ENCODE measurements at places on chromosomes 1 and 21.

DNA sequence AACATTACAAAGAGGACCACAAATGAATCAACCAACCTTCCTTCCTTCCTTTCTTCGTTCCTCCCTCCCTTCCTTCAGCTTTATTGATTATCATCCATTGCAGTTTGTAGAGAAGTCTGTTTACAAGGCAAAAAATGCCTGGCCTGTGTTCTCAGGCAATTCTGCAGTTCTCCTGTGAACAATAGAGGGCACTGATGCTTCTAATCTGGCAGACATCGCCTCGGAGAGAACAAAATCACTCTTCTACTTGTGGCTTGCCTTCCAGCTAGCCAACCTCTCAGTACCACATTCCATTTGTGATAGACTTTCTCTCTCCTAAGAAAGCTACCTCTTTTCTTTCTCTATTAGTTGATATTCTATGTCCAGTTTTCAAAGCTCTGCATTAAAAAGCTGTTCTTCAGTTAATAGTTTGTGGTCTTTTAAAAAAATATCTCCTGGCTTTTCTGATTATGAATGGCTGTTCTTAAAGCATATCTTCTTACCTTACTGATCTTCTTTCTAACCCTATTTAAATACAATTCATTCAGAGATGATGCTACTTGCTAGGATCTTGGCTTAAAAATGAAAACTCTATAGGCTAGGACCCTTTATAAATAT is 26.9 kb upstream of the ESRRG start:
- H3K27me3 ChIP-seq = no peaks in the 10 kb centered on the region
- peaks cover 8% of the 10 kb centered on the region for H3K4me1 ChIP-seq
- DNase-seq = peak; percentile 83
- no peaks in the 10 kb centered on the region for H3K36me3 ChIP-seq

DNA sequence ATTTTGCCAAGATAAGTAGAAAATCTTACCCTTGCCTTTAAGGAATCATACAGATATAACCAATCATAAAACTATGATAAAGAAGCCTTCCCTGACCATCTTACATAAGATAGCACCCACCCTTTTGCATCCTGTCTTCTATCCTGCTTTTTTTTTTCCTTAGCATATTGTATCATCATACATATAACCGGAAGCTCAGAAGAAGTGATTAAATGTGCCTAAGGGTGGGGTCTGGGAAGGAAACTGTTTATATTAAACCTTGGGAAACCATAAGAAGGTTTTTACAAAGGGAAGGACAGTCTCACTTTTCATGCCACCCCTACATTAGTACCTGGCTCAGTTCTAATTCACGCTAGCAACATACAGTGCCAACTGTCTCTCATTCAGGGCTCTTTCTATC is 66.8 kb downstream of the LUZP1 start:
- no peak for DNase-seq
- no peak overlapping the region for H3K4me3 ChIP-seq
- H3K27me3 ChIP-seq = no peaks in the 10 kb centered on the region
- H3K36me3 ChIP-seq = no peaks in the 10 kb centered on the region

DNA sequence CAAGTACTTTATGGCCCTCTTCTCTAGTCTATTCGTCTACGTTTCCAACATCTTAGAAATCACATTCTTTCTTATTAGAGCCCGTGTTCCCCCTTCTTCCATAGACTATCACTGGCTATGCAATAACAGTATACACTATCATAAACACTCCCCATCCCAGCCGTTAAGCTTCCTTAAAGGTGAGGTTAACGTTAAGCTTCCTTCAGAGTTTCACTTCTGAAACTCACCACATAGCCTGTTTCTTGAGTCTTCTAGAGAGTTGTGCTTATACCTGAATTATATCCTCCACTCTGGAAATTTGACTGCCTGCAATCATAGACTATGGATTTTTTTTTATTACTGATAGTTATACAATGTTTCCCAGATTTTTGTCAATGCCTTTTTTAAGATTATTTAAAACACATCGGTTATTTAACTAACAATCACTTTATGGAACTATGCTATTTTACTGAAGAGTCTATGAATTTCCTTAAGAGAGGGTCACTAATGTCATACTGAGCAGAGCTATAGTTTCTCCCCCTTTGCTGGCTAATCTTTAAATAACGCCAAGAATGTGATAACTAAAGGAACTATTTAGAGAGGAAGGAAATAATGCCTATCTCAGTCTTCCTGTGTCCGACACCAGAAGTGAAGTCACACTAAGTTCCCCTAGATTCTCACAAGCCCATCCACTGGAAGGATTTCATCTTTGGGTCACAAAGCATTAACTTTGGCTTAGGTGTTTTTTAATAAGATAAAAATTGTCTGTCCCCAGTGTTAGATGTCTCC is 16.8 kb downstream of the FCER1A start:
- H3K4me3 ChIP-seq = no peak overlapping the region
- no peaks in the 10 kb centered on the region for H3K4me1 ChIP-seq
- H3K36me3 ChIP-seq = no peaks in the 10 kb centered on the region
- no peaks in the 10 kb centered on the region for H3K27me3 ChIP-seq
- no peak for DNase-seq
- no peak overlapping the region for H3K27ac ChIP-seq

GRCh38 chr1:41799723-41800122 is 119.0 kb downstream of the HIVEP3 start:
- H3K27ac ChIP-seq = no peak overlapping the region
- H3K4me3 ChIP-seq = no peak overlapping the region
- DNase-seq = no peak

- no peaks in the 10 kb centered on the region for H3K27me3 ChIP-seq
- peaks cover 17% of the 10 kb centered on the region for H3K36me3 ChIP-seq
- H3K27ac ChIP-seq = no peak overlapping the region
- H3K4me3 ChIP-seq = no peak overlapping the region
- DNase-seq = peak; percentile 57
Observed at GRCh38 chr1:180278596-180279395, 48.7 kb downstream of the LHX4 start.

DNA sequence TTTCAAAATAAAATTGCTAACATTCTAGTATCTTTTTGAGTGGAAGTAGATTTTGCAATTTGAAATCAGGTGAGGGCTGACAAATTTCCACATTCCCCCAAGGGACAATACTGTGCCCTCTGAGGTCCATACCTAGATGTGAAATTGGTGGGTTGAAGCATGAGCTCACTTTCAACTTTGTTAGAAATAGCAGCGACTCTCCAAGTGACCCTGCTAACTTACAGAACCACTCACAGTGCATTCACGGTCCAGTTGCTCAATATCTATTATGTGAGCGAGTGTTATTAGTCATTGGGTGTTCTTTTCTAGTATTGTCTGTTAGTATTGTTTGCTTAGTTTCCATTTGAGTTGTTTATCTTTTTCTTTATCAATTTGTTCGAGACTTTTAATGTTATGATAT is 53.6 kb upstream of the ASB17 start:
- H3K27me3 ChIP-seq = no peaks in the 10 kb centered on the region
- no peak overlapping the region for H3K4me3 ChIP-seq
- DNase-seq = no peak
- H3K4me1 ChIP-seq = no peaks in the 10 kb centered on the region

Data from muscle of leg (tissue), 16 donors.